ENCODE measurements at places on chromosomes 6 and 20. TPM values are rescaled to one million over a fixed set of nuclear protein-coding genes. Genes with fewer than 3 reads are reported as not detected.
A peak's percentile ranks its signal among the peaks of the same experiment; 100 is the strongest.

Gene TFAP2D
- not detected for total RNA-seq

Gene C20orf141
- not detected for total RNA-seq

Gene COL12A1
- total RNA-seq = 5.8 TPM

Gene PROCR
- total RNA-seq = 561 TPM

Gene EYA2
- not detected for total RNA-seq

Gene KHDC1
- 0.81 TPM for total RNA-seq

Gene ELOVL2
- total RNA-seq = not detected

Gene C6orf58
- total RNA-seq = not detected

Gene DLK2
- 0.25 TPM for total RNA-seq

Gene ANKRD6
- total RNA-seq = 4.7 TPM

Gene RNF114
- 33.2 TPM for total RNA-seq

Gene DOK5
- total RNA-seq = 20.3 TPM

GRCh38 chr6:157305670-157306653 lies 17.4 kb downstream of the TMEM242 start:
- DNase-seq = no peak

DNA sequence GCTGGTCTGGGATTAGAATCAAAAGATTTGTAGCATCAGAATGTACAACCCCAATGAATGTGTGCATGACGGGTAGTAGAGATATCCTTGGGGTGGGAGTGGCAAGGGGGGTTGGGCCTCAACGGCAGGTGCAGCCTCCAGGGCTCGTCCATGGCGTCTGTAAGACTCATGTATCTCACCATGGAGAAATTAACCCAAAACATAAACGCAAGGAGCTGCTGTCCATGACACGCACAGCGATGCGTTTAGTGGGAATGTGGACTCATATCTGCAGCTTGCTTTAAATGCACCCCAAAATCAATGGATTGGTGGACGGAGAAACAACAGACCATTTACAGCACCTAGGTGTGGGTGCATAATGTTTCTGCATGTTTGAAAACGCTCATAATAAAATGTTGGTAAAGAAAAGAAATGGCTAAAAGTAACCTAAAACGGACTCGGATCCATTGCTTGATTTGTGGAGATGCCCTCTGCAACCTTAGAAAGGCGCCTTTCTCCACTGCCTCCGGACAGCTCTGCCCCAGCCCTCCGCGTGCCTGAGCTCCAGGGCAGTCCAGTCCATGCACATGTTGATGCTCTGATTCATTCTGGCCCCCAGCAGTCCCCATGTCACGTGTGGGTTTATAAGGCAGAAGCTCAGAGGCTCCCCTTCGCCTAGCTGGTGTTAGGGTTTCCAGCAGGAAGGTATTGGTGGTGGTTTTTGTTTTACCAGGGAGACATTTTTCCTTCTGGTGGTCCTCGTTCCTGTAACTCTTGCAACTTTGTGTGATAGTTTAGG lies 24.5 kb downstream of the PYGB start:
- DNase-seq = no peak

- no peak for DNase-seq
These were observed 65.3 kb downstream of the IRF4 start for GRCh38 chr6:456887-457286.

GRCh38 chr6:101290346-101290745 lies 103.2 kb upstream of the GRIK2 start:
- DNase-seq = no peak

DNA sequence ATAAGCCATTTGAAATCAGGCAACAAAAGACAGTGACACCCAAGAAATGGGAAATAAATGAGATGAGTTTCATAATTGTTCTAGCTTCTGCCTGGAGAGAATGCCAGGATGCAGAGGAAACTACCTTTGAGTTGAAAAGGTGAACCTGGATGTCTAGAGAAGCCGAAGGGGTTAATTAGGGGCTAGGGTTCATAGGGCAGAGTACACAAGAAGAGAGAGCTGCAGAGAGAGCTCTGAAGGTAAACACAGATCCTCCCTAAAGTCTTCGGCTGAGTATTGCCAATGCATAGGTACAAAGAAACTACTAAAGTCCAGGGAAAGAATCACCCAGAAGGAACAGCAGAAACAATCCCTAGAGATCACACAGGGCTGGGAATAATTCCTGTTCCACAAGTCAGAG lies 119.7 kb upstream of the BEND3 start:
- no peak for DNase-seq

DNA sequence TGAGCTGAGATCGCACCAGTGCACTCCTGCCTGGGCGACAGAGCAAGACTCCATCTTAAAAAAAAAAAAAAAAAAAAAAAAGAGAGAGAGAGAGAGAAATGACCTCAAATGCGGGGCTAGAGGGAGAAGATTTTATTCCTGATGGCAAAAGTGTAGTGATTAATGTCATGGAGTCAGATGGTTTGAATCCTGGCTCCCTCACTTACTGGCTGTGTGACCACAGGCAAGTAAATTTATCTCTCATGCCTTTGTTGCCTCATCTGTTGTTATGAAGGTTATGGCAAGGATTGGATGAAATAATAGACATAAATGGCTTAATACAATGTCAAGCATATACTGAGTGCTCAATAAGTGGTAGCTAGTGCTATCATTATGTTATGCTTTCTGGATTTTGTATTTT lies 29.3 kb downstream of the RIN2 start:
- DNase-seq = no peak

DNA sequence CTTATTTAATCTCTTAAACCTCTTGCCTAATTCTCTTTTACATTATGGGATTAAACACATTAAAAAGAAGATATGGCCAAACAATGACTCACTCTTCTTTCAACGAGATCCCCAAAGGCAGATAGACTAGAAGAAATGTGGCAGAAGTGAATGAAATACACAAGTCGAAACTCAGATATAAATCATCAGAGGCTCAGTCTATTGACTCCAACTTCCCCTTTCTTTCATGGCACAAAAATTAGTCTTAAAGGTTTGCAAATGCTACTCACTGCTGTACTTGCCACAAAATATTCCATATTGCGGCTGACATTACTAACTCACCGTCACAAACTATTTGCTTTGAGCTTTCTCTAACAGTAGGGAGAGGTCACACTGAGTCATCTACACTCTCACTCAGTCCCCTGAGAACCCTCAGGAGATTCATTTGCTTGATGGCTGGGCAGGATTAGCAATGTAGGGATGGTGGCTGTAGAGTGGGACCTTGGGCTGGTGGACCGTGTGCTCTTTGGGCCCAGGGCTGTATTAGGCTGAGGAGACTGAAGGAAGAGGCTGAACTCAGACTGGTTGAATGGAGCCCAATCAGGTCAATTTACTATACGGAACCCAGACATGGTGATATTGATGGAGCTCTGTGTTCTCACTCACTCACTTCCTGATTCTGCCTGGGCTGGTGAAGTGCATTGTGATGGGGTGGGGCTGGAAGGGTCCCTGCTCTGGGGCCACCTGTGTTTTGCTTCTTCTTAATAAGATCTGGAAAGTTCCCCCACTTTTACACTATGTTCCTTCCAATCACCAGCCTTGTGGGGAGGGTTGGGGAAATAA lies 42.8 kb upstream of the UBR2 start:
- DNase-seq = no peak

- peak; percentile 40 for DNase-seq
These were observed 96.1 kb upstream of the RIN2 start for GRCh38 chr20:19661717-19662636.

DNA sequence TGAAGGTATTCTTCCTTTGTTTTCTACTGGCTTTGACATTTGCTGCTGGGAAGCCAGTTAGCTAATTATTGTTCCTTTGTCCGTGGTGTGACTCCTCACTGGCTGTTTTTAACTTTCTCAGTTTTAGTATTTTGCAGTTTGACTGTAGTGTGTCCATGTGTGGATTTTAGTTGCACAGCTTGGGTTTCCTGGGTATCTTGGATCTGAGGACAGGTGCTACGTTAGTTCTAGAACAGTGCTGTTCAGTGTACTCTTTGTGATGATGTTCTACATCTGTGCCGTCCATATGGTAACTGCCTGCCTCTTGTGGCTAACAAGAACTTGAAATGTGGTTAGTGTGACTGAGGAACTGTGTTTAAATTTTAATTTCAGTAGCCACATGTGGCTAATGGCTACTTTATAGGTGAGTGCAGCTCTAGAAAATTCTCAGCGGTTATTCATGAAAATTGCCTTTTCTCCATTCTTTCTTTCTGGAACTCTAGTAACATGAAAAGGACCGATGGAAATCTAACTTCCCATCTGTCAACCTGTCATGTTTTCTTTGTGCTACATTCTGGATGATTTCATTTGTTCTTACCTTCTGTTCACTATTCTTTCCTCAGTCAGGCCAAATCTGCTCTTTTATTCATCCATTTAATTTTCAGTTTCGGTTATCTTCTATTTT lies 7.4 kb downstream of the SNX9 start:
- no peak for DNase-seq

GRCh38 chr6:47064274-47064673 lies 22.1 kb upstream of the ADGRF1 start:
- no peak for DNase-seq

- DNase-seq = no peak
These were observed 118.3 kb downstream of the KCNQ5 start for GRCh38 chr6:72740135-72740534.

DNA sequence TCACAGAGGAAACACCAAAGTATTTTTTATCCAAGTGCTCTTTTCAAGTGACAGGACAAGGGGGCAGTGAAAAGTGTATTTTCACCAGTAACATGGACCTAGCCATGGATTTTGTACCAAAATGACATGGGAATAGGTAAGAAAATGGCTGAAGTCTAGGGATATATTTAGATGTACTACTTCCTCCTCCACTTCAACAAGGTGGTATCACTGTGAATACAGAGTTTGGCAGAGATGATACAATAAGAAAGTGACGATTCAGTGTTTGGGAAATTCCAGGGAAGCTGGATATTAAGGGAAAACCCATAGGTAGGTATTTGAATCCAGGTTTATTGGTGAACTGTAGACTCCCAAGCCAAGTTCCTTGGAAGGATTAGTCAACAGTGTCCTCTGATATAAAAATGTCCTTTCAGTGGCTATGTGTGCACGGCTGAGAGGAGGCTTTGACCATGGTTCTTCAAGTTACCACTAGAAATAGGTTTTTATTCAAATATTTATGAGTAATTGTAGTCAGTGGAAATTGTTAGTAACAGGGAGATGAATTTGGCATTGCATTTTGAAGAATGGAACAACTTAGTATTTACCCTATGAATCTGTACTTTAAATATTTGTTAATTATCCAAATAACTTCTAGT lies 356.0 kb upstream of the CITED2 start:
- no peak for DNase-seq

DNA sequence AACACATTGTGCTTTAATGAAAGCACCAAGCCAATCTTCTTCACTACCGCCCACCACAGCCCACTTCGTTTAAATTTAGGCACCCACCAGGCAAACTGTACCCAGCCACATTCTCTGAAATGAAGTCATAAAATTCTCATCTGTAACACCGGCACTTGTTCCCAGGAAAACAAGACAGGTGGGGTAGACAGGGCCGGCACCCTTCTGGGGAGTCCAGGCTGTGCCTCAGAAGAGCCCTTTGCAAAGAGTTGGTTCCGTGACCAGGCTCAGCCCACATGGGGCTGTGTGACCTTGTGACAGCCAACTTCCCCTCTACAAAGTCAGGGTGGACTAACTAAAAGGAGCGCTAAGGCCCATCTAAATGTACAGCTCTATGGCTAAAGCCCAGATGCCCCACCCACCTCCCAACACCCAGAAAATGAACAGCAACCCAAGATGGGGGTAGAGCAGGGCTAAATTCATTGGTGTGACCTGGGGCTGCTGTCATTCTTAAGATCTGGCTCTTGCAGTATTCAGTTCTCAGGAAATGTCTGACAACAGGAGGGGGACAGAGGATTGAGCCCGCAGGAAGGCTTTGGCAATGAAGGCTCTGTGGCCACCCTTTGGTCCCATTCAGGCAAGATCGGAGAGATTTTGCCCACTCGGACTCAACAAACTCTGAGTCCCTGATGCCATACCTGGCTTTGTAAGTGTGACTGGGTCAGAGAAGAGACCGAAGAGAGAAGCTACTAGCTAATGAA lies 56.7 kb downstream of the TRERF1 start:
- no peak for DNase-seq

DNA sequence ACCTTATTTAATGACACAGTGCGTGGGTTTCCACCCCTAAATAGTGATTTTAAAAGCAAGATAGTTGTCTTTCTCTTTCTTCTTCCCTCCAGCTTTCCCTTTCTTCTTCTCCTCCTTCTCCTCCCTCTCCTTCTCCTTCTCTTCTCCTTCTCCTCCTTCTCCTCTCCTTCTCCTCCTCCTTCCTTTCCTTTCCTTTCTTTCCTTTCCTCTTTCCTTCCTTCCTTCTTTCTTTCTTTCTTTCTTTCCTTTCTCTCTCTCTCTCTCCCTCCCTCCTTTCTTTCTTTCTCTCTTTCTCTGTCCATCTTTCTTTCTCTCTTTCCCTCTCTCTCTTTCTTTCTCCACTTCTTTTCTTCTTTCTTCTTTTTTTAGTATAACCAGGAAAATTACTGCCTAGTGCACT lies 670.6 kb downstream of the GRIK2 start:
- DNase-seq = no peak

GRCh38 chr6:82072121-82072521 lies 175.4 kb downstream of the IBTK start:
- no peak for DNase-seq

DNA sequence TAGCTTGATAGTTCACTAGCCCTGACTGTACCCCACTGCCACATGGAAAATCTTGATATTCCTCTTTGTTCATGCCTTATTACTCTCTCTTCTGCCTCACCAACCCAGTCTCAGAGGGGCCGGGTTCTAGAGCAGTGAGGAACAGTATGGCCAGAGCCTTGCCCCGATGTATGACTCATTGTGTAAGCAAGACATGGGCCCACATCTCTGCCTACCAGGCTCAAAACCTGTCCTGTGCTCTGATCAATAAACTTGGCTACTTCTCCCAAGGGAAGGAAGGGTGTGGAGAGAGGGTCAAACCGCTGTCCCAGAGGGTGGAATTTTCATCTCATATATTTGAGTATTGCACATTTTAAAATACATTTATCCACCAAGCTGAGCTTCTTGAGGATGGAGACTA lies 91.7 kb downstream of the DNAH8 start:
- no peak for DNase-seq

DNA sequence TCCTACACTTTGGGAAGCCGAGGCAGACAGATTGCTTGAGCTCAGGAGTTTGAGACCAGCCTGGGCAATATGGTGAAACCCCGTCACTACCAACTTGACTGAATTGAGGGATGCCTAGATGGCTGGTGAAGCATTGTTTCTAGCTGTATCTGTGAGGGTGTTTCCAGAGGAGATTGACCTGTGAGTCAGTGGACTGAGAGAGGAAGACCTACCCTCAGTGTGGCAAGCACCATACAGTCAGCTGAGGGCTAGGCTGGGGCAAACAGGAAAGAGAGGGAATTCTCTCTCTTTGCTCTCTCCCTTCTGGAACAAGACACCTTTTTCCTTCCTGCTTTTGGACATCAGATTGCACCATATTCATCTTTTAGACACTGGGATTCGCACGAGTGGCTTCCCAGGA lies 3.7 kb upstream of the ZUP1 start:
- no peak for DNase-seq

- DNase-seq = no peak
These were observed 130.8 kb upstream of the TNFAIP3 start for GRCh38 chr6:137736048-137736818.

Data from pulmonary artery endothelial cell (primary cell).